ENCODE measurements at places on chromosomes 4 and X.
A peak's percentile ranks its signal among the peaks of the same experiment; 100 is the strongest.

DNA sequence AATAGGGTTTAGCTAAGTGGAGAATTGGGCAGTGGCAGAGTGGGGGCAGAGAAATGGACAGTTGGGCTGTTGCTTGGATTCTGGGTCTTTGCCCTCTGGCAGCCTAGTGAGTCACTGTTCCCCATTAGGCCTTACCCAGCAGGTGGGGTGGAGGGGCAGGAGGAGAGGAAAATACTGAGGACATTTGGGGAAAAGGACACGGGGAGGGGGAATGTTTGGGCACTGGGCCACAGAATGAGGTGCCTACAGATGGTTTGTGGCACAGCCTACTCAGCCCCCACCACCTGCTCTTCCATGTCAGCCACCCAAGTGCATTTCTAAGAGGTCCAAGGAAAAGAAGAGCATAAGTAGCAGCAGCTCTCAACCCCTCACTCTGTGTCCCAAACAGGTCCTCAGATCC, 13.0 kb downstream of the SLC16A2 start:
- DNase-seq = no peak

DNA sequence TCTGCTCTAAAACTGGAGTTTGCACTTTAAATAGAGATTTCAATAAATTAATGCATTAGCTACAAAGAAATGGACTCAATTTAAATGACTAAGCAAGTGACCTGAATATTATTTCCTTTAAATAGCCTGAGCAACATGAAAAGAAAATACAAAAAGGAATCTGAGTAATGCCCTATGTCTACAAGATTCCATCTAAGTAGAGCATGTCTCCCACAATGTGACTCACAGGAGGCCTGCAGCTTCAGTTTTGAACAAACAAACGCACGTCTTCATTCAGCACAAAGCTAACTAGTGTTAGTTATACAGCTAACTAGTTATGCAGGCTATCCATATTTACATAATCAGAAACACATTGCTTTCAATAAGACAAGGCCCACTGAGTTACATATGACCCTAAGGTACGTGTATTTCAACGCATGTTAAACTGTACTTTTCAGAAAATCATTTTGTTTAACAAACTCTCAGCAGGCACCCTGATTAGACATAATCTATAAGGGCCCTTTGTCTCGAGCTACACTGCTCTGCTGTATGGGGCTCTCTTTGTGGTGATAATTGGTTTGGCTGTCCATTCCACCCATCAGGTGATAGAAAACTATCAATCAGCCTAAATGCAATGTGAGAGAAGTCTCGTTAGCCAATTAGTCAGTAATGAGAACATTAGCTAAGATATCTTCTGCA, 116.5 kb downstream of the MAML3 start:
- DNase-seq = peak; percentile 4

- DNase-seq = no peak
Observed at GRCh38 chr4:787561-787981, 38.4 kb downstream of the CPLX1 start.

DNA sequence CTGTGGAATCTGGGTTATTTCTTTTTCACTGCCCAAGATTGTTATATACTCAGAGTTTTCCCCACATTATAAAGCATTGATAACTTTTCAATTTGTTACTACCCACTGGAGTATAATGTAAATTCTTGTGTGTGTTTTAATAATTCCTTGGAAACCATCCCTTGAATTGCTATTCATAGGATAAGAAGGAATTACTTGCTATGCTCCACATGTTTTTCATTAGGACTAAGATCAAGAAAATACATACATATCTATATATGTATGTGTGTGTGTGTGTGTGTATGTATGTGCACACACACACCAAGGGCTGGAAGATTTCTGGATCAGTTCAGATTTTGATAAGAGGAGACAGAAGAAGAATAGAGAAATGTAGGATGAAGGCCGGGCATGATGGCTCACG, 206.4 kb upstream of the JADE1 start:
- no peak for DNase-seq

- DNase-seq = peak; percentile 3
Observed at GRCh38 chrX:139882299-139882698, 50.6 kb downstream of the ATP11C start.

- no peak for DNase-seq
Observed at GRCh38 chr4:158728236-158728635, 5.0 kb upstream of the PPID start.

- DNase-seq = no peak
Observed at GRCh38 chr4:75306506-75306905, 207.7 kb downstream of the RCHY1 start.

GRCh38 chr4:27368781-27369180, 508.1 kb downstream of the STIM2 start:
- no peak for DNase-seq

DNA sequence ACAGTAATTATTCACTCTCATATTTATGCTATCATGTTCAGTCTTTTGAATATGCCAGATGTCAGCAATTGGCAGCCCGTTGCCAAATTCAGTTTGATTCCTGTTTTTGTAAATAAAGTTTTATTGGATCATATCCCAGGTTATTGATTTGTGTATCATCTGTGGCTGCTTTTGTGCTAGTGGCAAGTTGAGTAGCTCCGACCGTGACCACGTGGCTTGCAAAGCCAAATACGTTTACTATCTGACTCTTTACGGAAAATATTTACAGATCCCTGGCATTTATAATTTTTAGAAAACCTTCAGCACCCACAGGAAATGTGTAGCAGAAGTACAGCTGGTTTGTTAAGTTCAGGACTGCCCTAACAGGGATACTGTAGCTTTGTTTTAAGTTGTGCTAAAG, 67.4 kb downstream of the VCX2 start:
- no peak for DNase-seq

- DNase-seq = no peak
Observed at GRCh38 chrX:42143866-42144592, 220.7 kb upstream of the CASK start.
